CD8-positive, alpha-beta T cell (primary cell): ENCODE measurements at places on chromosomes 13 and 19.

GRCh38 chr19:19354007-19354406, 33.4 kb downstream of the MAU2 start:
- DNase-seq: no peak

DNA sequence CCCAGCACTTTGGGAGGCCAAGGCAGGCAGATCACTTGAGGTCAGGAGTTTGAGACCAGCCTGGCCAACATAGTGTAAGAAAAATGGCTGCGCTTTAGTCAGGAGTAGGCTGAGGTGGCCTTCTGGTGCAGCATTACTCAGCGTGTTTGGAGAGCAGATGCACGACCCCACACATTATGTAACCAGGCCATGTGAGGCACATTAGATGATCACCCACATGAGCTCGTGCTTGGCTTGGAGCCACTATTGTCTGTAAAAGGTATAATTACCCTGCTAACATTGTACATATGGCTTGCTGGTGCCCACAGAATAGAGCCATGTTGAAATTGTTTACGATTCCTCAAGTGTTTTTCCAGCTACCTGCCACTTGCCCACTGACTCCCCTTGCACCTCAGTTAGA, 24.0 kb upstream of the SCEL start:
- no peak for DNase-seq

- no peak for DNase-seq
Observed at GRCh38 chr19:36113894-36114720, 568 bp downstream of the POLR2I start.

DNA sequence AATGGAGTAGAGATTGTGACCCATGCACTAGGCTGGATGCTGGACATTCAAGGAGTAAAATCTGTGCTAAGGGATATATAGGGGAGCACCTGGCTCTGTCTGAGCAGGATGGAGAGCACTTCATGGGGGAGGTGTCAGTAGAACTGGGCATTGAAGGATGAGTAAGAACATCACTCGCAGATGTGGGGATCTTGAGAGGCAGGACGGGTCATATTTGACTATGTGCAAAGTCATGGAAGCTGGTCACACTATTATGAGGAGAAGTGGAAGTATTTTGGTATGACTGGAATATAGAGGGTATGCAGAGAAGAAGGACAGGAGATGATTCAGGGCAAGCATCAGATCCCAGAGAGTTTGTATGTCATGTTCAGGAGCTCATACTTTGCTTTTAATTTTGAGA, 62.9 kb upstream of the PCDH8 start:
- no peak for DNase-seq

GRCh38 chr19:1265615-1266128, 3.5 kb upstream of the CIRBP start:
- peak; percentile 66 for DNase-seq

DNA sequence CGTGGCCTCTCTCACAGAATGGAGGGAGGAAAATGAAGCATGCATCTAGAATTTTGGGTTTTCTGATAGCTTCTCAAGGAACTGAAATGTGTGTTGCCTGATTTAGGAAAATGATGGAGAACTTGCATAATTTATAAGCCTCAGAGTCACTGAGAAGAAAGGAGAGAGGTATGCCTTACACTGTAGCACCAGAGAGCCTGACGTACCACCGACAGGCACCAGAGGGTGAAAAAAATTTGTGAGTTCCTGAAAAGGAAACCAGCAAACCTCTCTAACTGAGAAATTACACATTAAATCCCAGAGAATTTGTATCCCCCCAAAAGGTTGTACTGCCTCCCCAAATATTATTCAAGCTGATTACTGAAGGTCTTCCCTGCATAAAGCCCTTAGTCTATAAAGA, 915.3 kb upstream of the SLITRK6 start:
- no peak for DNase-seq

DNA sequence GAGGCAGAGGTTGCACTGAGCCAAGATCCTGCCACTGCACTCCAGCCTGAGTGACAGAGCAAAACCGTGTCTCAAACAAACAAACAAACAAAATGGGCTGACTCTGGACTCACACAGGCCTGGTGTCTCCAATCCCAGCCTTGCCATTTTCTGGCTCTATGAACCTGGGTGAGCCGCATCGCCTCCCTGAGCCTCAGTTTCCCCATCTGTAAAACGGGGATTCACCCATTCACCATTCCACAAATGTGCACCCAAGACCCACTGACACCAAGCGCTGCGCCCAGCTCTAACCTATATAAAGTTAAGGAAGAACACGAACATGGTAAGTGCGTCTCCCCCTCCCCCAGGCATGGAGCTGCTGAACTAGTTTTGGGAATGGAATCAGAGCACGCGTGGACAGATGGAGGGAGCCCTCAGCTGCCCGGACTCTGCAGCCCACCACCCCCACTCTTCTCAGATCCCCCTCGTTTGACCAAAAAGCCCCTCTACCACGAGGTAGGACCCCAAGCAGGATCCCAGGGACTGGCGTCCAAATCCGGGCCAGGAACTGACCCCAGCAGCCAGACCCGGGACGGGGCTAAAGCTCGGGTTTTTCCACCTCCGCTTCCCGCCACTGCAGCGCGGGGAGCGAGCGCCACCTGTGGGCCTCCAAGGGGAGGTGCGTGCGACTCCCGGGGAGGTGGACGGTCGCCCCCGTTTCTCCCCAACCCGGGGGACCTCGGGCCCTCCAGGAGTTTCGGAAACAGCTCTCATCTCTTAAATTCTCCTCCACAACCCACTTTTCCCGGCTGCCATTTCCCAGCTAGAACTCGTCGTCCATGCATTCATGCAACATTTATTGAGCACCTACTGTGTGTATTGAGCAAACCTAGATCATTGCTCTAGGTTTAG, 33.0 kb upstream of the ADGRE5 start:
- DNase-seq: peak; percentile 76

- DNase-seq: no peak
Observed at GRCh38 chr13:112506046-112506445, 81.9 kb downstream of the TUBGCP3 start.

DNA sequence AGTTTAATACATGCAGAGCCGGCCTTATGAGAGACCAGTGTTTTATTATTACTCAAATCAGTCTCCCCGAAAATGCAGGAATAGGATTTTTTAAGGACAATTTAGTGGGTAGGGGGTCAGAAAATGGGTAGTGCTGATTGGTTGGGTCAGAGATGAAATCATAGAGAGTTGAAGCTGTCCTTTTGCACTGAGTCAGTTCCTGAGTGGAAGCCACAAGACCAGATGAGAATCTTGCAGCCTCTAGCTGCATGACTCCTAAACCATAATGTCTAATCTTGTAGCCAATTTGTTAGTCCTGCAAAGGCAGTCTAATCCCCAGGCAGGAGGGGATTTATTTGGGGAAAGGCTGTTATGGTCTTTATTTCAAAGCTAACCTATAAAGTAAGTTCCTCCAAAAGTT, 1163.9 kb downstream of the DIAPH3 start:
- no peak for DNase-seq

DNA sequence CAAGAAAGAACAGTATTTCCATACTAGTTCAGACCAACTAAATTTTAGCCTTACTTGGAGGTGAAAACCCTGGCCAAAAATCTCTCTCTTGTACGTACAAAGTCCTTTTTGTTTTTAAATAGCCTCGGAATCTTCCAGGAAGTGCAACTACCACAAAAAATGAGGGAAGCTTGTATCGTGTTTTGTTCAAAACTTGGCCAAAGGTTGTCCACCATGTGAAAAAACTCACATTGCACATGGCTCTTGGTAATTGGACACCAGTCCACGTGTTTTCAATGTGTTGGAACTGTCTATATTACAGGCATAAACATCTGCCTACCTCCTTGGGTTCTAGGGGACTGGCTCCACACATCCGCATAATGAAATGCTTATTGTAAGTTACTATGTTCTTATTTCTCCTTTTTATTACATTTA, 15.2 kb upstream of the STRN4 start:
- DNase-seq: no peak

GRCh38 chr13:104389691-104390090, 1323.5 kb upstream of the SLC10A2 start:
- DNase-seq: no peak

GRCh38 chr19:33677745-33678426, 56.1 kb downstream of the CHST8 start:
- no peak for DNase-seq

DNA sequence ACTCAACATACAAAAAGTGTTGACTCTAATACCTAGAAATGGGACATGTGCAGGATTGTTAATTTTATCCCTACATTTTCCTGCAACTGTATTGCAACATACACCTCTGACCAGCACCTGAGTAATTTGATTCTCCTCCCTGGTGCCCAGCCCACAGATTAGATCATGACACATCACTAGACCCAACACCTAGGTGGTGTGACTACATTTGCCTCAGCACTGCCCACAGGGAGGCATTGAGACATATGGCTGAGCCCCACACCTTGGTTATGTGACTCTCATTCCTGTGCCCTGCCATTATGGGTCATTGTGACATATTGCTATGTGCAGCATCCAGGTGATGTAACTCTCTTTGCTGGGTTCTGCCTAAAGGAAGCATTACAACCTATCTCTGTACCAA, 13.2 kb upstream of the ZNF254 start:
- DNase-seq: peak; percentile 42

GRCh38 chr19:20182222-20182785, 15.3 kb downstream of the ZNF486 start:
- DNase-seq: no peak

GRCh38 chr19:35975608-35976214, 19.3 kb upstream of the SDHAF1 start:
- DNase-seq: no peak

- no peak for DNase-seq
Observed at GRCh38 chr19:6577476-6578125, 13.3 kb downstream of the CD70 start.

- no peak for DNase-seq
Observed at GRCh38 chr13:45196622-45197021, 4.2 kb downstream of the KCTD4 start.

DNA sequence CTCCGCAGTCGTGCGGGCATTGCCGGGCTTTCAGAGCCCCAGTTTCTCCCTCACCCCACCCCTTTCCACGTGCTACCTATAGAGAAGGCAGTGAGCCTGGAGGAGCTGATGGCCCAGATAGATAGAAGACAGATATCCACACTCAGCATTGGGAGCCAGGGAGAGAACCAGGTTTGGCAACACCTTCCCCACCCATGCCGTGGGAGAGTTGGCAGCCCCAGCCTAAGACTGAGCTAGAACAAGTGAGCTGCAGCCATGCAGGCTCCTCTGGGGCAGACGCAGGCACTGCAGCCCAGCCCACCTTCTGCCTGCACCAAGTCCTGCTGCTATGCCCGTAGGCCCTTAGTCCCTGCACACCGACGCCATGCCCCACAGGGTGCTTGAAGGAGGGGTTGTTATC, 10.3 kb upstream of the KRTDAP start:
- DNase-seq: no peak

- no peak for DNase-seq
Observed at GRCh38 chr13:42474954-42475353, 99.0 kb upstream of the TNFSF11 start.

GRCh38 chr13:40629678-40630384, 36.6 kb downstream of the FOXO1 start:
- no peak for DNase-seq

- no peak for DNase-seq
Observed at GRCh38 chr19:57818378-57818777, 3.7 kb upstream of the ZNF552 start.

- no peak for DNase-seq
Observed at GRCh38 chr13:38819596-38819995, 132.7 kb downstream of the FREM2 start.

GRCh38 chr19:35549174-35549788, 3.9 kb downstream of the TMEM147 start:
- peak; percentile 65 for DNase-seq

DNA sequence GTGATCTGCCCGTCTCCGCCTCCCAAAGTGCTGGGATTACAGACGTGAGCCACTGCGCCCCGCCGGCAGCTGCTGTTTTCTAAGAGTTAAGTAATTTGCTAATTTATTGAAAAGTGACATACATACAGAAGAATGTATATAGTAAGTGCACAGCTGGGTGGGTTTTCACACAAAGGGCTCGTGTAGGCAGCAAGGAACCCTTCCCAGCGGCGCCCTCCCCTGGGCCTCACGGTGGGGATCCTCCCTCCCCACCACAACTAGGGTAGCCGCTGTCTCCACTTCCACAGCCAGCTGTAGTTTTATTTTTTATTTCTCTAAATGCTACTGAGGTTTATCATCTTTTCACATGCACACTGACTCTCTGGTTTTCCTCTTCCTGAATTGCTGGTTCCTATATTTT, 64.9 kb downstream of the CRYL1 start:
- no peak for DNase-seq

DNA sequence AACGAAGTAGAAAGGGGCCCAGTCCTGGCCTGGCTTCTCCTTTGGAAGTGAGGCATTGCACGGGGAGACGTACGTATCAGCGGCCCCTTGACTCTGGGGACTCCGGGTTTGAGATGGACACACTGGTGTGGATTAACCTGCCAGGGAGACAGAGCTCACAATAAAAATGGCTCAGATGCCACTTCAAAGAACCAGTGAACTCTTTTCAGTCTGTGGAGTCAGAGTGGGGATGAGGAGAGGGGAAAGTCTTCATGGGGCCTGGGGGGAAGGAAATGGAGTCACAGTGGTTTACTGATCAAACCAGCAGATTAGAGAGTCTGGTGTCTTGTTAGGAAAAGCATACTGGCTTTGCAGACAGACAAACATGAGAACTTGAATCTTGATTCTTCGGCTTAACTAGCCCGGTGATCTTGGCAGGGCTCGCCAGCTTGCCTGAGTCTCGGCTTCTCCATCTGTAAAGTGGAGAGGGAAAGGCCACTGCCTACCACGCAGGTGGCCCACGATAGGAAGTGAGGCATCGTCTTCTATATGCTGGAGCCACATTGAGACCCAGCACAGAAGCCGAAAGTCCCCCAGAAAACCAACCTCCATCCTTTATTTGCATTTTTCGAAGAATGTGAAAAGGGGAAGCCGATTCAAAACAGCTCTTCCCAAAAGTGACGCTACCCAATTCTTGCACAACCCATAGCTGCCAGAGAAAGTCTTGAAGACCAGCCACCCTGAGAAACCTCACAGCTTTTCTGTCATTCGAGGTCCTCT, at the start of gene FFAR1:
TSS of gene FFAR1 (plus strand) at position 732 of the 759 bp plus-strand sequence. CDS start 3,650 bp downstream, outside the sequence.
- DNase-seq: peak; percentile 47

- DNase-seq: no peak
Observed at GRCh38 chr13:100794575-100794974, 120.0 kb upstream of the TMTC4 start.

GRCh38 chr13:44045180-44045562, 165.5 kb downstream of the LACC1 start:
- DNase-seq: no peak

- DNase-seq: no peak
Observed at GRCh38 chr19:49210108-49210900, 52.7 kb downstream of the TRPM4 start.

- DNase-seq: no peak
Observed at GRCh38 chr13:41471785-41472184, 14.4 kb downstream of the RGCC start.

GRCh38 chr19:48963371-48964204, 1.5 kb upstream of the FTL start:
- DNase-seq: no peak

DNA sequence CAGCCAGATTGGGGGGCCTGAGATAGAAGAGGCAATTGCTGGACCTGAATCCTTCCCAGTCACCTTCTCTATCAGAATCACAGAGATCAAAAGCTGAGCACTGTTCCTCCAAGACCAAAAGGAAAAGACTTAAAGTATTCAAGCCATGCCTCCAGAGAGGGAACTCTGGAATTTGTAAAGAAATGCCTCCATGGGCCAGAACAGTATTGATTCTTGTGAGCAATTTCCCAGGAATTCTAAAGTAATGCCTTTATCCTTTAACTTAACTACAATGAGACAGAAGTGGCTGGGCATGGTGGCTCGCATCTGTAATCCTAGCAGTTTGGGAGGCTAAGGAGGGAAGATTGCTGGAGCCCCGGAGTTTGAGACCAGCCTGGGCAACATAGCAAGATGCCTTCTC, 148.8 kb downstream of the FLT1 start:
- DNase-seq: no peak
